ENCODE measurements at places on chromosomes 2 and 18.

DNA sequence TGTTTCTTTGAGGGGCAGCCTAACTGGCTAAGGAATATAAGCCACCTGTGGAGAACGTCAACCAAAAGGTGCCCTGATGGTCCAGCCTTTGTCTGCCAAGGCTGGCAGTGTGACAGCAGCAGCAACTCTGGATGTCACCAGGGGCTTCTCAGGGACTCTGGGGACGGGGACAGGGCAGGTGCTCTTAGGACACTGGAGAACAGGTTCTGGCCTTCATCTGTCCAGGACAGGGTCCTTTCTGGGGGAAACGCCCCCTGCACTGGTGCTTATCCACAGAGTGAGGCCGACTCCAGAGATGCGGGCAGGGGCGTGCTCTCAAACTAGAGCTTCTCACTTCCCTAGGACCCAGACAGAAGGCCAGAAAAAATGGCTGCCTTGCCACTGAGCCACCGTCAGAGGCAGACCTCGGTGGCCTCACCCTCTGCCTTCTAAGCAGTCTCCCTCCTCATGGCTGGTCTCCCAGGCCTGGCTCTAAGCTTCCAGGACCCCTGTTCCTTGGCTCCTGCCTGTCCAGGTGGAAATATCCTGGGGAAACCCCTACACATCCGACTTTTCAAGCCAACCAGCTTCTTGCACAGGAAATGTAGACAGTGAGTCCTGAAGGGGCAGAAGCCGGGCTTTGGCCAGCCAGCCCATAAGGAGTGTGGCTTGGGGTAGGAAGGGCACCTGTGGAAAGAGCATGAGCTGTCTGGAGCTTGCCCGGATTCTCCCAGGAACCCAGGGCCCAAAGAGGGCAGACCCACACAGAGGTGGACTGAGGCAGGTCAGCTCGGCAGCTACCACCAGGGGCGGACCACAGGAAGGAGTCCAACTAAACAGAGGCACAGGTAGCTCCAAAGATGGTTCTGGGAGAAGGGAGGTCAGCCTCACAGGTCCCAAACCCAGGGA lies 11.3 kb upstream of the SFXN5 start:
- no peak for DNase-seq

- peak; percentile 67 for DNase-seq
Observed at GRCh38 chr2:45610281-45611019, 617 bp downstream of the SRBD1 start.

GRCh38 chr2:119338272-119338671 lies 28.4 kb downstream of the C2orf76 start:
- no peak for DNase-seq

DNA sequence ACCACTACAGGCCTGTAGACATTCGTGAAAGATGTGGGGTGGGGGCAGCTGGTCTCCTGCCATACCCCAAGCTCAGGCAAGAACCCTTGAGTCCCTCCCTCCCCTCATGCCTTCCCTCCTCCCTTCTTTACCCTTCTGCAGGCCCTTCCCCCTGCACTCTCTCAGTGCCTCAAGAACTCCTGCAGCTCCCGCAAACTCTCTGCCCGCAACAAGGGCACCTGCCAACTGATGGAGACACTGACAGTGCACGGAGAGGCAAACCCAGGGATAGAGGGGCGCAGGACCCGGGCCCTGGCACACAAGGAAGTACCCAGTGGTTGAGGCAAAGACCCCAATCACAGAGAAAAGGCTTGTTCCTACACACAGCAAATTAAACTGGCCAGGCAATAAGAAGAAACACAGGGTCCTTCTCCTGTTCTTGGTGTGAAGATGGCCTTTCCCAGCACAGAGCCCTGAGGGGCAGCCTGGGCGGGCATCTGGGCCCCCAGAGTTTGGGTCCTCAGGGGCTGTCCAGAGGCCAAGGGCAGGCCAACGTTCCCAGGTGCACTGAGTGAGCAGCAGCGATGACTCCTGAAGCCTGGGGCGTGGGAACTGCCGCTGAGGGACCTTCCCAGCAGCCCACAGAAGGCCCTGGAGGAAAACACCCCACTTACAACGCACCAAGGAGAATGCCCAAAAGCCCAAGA lies 1.6 kb downstream of the TEKT4 start:
- no peak for DNase-seq

DNA sequence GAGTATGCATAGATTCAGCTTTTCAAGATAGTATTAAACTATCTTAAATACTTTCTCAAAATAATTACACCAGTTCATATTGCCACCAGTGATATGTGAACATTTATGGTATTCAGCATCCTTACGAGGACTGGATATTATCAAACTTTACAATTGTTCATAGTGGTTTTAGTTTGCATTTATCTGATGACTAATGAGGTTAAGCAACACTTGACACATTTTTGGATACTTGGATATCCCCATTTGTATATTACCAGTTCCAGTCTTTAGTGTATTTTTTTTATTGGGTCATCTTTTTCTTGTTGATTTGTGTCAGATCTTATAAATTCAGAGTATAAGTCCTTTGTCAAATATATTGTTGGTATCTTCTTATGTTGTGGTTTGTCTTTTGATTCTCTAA lies 128.4 kb downstream of the ASXL3 start:
- DNase-seq = no peak

GRCh38 chr18:63238693-63239075 lies 80.9 kb downstream of the BCL2 start:
- no peak for DNase-seq

DNA sequence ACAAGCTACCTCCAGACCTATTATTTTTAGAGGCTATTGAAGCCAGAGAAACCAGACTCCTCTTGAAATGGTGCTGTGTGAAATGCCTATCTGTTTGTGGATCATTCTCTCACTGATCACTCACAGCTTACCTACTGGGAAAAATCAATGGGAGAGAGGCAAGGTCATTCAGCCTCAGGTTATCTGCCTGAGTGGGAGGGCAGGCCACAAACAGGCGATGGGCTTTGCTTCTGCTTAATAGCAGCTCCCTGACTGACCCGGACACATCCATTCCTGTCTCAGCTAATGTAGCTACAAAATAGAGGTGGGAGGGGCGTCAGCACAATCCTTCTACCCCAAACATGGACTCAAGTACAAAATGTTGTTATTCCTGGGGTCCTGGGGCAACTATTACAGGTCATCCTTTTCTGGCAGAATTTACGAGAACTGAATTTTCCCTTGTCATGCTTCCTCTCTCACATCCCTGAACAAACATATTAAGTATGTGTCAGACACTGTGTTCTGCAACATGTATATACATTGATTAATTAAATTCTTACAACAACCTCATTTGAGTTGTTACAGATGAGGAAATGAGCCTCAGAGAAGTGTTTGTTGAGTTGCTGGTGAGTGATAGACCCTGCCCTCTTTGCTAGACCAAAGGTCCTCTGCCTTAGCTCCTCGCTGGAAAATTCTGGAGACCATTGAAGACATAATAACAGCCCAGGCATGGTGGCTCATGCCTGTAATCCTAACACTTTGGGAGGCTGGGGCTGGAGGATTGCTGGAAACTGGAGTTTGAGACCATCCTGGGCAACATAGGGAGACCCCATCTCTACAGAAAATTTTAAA lies 60.5 kb downstream of the CDK15 start:
- DNase-seq = no peak

DNA sequence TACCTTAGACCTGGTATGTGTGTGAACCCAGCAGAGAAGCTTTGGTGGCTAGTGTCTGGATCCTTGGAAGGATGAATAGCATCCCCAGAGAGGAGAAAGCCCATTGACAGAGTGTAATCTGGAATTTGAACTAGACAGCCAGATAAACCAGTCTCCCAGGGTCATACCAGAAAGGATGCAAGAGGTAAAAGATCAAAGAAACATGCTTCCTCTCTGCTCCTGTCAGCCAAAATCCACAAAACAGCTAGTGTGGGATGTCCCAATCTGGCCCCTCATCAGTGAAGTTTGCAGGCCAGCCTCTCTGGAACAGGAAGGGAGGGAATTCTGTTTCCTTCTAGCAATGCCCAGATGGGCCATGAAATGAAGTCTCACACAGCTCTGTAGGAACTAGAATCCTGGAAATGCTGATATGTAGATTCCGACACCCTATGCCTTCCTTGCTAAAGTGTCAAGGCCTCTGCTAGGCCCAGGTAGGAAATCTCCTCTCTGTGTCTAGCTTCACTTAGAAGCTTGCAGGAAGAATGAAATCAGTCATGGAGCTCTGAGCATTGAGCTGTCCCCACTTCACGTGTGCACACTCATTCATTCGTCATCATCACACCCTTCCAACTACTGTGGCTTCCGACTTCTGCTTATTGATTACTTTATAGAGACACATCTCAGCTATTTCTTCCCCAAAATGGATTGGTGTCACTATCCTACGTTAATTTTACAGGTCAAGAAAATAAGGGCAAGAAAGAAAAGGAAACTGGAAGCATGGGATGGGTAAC lies 38.0 kb downstream of the EVA1A start:
- DNase-seq = no peak

- no peak for DNase-seq
Observed at GRCh38 chr2:20818820-20819219, 4.1 kb downstream of the LDAH start.

DNA sequence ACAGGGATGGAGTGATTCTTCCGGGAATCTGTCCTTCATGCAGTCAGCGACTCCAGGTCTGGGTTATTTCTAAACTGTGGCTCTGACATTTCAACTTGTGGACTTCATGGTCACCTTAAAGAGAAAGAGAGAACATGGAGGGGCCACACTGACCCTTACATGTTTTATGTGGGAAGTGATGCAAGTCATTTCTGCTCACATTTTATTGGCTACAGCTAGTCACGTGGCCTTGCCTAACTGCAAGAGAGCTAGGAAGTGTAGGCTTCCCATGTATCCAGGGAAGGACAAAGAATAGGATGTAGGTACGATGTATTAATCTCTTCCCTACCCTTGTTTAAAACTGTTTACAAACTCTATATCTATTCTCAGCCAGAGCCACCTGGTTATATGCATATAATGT lies 30.3 kb upstream of the AFTPH start:
- no peak for DNase-seq

- no peak for DNase-seq
Observed at GRCh38 chr2:230779126-230779525, 66.5 kb downstream of the CAB39 start.

DNA sequence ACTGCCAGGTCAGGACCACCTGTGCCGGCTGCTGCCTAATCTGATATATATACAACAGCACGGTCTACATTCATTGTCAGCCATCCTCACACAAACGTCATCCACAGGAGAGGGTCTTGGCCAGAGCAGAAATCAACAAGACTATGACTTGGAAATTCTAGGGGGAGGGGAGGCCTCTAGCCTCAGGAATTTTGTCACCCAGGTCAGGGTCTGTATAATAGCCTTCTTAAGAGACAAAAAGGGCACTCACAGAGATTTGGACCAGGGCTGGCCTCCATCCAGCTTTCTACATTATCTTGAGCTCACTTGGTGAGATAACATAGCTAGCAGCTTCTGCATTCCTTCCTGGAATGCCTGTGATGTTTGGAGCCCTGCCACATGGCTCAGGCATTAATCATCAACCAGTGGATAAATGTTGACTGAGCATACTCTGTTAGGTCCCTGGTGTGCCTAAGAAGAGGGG lies 50.4 kb upstream of the CTIF start:
- no peak for DNase-seq

DNA sequence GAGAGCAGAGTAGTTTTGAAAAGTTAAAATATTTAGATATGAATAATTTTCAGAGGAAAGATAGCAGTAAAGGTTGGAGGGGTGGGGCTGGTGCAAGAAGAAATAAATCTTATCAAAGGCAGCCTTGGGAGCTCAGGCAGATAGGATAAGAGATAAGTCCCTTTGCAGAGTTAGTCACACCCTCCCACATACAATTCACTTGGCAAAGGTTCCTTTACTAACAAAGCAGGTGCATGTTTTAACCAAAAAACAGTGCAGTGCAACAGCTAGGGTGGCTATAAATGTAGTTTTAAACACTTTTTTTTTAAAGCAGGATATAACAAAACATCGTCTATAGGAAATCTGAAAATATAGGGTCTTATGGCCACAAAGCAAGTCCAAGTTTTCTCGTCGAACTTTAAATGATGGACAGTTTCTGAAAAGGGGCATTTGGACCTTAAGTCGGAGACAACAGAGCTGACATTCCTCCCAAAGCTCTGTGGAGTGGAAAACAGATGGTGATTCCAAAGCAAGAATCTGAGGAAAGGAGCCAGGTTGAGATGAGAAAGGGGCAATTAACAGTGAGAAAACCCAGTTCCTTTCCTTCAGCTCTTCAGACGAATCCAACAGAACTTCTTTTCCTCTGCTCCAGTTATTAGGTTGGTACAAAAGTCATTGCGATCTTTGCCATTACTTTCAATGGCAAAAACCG lies 53.0 kb downstream of the EPHA4 start:
- no peak for DNase-seq

- DNase-seq = no peak
Observed at GRCh38 chr2:178202927-178203326, 8.6 kb downstream of the OSBPL6 start.

DNA sequence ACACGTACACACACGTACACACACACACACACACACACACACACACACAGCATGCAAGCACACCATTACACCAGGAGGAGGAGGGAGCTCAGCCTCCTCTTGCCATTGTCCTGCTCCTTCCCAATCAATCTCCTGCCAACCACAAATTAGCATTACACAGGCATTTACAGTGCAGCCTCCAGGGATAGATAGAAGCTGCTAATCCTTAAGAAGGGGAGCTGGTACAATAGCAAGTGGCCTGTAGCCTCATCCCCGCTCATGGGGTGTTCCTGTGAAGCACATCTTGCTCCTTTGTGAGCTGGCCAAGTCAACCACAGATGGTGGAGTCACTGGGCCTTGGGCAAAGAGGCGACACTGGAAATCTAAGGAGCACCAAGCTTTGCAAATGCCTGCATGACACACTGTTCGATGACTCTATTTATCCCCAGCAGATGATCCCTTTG lies 110.3 kb upstream of the PKDCC start:
- no peak for DNase-seq

DNA sequence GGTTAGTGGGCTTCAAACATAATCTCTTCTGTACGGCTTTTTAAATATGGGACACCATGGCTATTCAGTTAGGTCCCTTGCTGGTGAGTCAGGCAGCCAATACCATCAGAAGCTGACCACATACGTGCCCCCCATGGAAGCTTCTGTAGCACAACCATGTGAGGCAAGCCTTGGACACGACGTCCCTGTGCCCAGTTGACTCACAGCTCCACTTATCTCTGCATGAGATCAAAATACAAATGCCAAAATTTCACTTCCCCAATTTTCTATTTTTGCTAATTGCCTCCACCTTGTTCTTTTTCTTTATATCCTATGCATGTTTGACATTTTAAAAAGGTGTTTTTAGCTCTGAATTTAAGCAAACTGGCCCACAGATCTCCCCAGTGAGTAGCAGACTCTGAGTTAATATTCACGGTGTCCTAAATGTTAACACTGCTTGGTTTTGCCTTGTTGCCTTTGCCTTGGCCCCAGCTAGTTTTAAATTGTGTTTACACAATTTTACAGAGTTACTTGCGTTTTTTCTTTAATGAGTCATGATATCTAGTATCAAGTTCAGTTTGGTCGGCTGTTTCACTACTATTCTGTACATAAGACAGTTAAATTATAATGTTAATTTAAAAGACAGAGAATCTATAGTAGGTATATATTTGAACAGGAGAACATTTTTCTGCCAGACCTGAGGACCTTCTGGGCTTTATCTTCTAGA lies 77.5 kb downstream of the CDCA7 start:
- no peak for DNase-seq

GRCh38 chr2:107698861-107699260 lies 127.8 kb upstream of the RGPD4 start:
- no peak for DNase-seq
